ENCODE measurements at places on chromosomes 5 and 9.

DNA sequence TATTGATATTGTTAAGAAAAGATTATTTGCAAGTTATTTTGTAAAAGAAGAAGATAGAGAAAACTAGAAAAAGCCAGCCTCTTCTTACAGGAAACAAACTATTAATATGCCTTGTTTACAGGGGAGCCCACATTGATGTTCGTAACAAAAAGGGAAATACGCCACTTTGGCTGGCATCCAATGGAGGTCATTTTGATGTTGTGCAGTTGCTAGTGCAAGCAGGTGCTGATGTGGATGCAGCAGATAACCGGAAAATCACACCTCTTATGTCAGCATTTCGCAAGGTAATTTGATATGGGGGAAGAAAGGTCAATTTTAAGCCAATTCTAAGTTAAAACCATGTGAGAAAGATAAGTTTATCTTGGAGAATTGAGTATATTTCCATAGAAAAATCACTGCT lies 37.6 kb upstream of the EIF4EBP3 start:
- no peak for DNase-seq

- DNase-seq, result peak; percentile 92
Observed at GRCh38 chr9:126805554-126806262, 868 bp downstream of the ZBTB43 start.

DNA sequence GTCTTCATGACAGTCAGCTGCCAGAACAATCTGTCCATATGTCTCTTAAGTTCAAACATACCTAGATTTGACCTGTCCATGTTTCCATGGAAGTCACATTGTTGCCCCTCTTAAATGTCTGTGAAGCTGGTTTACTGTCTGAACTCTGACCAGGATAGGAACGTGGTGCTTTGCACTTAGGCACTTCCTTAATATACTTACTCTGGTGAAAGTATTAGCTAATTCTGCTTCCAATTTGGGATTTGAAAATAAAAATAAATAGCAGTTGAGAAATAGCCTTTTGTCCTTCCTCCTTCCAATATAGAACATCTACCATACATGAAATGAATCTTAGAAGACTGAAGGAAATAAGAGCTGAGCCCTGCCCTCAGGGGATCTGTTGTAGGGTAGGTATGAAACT lies 524.5 kb upstream of the CLINT1 start:
- no peak for DNase-seq

GRCh38 chr9:126860077-126860756 lies at the start of gene ZBTB34:
ZBTB34 (plus strand) TSS chr9:126860639; CDS start chr9:126879400, 18,761 bp downstream.
- peak; percentile 70 for DNase-seq

DNA sequence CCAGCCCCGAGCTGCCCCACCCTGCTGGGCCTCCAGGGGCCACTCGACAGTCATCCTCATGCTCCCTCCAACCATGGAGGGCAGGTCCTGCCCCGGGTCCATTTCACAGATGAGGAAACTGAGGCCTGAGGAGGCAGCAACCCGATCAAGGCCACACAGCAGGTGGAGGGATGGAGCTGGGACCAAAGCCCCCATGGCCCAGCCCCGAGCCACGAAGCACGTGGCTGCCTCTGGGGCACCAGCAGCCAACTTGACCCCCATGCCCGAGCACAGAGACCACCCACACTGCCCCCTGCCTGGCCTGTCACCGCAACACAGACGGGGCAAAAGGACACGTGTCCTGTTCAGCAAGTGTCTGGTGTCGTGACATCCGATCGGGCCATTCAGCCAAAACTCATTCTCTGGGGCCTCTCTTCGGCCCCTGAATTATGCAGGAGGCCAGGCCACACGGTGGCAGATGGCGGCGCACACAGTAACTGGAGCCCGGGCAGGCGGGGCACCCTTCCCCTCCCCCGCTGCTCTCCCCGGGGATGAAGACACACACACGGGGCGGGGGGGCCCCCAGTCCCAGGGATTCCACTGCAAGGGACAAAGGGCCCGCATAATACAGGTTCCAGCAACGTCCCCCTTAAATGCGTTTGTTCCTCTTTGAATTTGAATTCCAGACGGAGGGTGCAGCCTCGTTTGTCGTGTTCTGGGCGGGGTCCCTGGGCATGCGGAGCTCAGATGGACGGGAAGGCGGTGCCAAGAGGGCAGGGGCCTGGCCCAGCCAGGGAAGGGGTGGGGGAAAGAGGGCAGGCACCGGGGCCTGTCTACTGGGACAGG lies 29.4 kb upstream of the TMEM250 start:
- DNase-seq, result no peak

DNA sequence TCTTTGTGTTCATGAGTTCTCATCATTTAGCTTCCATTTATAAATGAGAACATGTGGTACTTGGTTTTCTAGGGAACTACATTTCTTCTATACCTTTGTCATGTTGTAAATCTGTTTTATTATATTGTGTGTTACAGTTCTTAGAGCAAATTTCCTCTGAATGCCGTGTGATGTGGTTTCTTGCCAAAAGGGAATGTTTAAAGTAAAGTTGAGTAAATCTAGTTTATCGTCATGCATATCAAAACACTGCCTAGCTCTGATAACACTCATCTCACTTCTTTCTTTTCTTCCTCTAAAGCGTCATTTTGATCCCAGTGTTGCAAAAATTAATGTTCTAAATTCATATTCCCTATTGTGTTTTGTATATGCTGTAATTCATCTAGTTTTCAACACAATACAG lies 295.4 kb upstream of the HAPLN1 start:
- no peak for DNase-seq

GRCh38 chr5:132799392-132799791 lies 13.7 kb upstream of the SOWAHA start:
- no peak for DNase-seq

DNA sequence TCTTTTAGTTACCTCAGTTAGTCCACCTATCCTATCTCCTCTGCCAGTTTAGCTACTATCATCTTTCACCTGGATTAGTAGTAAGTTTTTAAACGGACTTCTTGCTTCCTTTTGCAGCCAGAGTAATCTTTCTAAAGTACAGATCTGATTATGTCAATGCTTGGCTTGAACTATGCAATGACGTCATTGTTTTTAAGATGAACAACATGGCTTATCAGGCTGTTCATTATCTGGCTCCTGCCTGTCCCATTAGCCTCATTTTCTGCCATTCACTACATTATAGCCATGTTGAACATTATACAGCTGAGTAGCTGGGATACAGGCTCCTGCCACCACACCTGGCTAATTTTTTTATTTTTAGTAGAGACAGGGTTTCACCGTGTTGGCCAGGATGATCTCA lies 98.7 kb downstream of the RANBP17 start:
- no peak for DNase-seq

GRCh38 chr9:97753975-97754374 lies 56.8 kb upstream of the XPA start:
- DNase-seq, result no peak
